ENCODE measurements at places on chromosomes 11 and 22.
A peak's percentile ranks its signal among the peaks of the same experiment; 100 is the strongest.

DNA sequence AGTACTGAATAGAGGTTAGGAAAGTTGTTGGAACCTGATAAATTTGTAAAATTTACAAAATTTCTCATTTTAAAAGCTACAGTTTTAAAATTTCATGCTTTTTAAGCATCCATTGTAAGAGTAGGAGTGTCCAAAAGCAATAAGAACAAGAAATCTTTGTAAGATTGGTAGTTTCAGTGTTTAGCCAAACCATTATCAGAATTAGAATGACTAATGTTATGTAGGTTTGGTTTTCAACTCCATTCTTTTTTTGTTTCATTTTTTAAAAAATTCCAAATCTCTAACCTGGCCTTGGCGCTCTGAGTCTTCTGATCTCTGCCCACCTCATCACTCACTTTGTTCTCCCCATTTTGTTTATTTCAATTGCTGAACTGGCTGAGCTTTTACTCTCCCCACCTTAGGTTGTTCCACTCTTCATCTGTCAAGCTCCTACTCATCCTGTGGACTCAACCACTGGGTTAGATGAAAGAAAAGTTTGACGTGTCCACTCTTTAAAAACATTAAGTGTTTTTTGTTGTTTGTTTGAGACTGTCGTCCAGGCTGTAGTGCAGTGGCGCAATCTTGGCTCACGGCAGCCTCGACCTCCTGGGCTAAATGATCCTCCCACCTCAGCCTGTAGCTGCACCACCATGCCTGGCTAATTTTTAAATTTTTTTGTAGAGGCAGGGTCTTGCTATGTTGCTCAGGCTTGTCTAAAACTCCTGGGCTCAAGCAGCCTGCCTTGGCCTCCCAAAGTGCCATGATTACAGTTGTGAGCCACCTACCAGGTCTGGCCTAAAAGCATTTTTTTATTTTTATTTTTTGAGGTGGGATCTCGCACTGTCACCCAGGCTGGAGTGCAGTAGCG lies 14.0 kb downstream of the EP300 start:
- no peak for DNase-seq

- DNase-seq = no peak
These were observed 38.7 kb downstream of the CYTH4 start for GRCh38 chr22:37320726-37321677.

- DNase-seq = peak; percentile 67
These were observed 22.3 kb downstream of the NTM start for GRCh38 chr11:131392528-131393255.

GRCh38 chr11:15955595-15955994 lies 400.8 kb downstream of the SOX6 start:
- DNase-seq = no peak

- no peak for DNase-seq
These were observed 304.1 kb downstream of the C11orf87 start for GRCh38 chr11:109726061-109726460.

DNA sequence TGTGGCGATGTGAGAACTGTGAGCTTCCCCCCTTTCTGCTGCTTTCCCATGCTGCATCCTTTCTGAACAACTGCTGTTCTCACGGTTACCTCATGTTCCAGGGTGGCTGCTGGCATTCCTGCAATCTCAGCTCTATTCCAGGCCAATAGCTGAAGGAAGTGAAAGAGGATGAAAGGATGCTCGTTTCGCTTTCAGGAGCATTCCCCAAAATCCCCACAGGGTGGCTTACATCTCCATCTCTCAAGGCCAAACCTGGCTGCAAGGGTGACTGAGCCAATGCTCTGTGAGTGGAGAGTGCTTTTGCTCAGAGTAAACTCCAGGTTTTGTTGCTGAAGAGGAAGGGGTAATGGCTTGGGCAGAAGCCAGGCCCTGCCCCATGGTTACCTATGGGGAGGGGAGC lies 848.2 kb downstream of the BRD1 start:
- DNase-seq = no peak
